ENCODE measurements at places on chromosomes 5 and 9. TPM values are rescaled to one million over a fixed set of nuclear protein-coding genes. Genes with fewer than 3 reads are reported as not detected.

SPINK6 gene
- not detected for total RNA-seq

CER1 gene
- total RNA-seq, result 7.6 TPM

PCDHGB3 gene
- total RNA-seq, result 1.6 TPM

CCDC152 gene
- not detected for total RNA-seq

C9orf72 gene
- 13.1 TPM for total RNA-seq

IL4 gene
- not detected for total RNA-seq
